Mucosa of gallbladder (tissue), 1 donor: ENCODE measurements at places on chromosomes 11 and 22.
A peak's percentile ranks its signal among the peaks of the same experiment; 100 is the strongest.

GRCh38 chr11:99911116-99911515 is 776.0 kb upstream of the ARHGAP42 start:
- DNase-seq: no peak

DNA sequence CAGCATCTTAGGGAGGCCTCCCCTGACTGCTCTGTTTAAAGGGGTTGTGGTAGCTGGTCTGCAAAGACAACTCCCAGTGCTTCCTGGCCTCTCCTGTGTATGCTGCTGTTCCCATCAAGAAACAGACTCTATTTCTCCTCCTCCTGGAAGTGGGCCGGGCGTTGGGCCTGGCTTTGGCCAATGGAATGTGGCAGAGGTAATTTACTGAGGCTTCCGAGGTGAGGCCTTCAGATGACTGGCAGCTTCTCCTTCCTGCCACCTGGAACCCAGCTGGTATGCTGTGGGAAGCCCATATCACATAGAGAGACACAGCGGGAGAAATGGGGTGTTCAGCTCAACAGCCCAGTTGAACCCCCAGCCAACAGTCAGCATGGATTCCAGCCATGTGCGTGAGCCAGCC is 25.1 kb upstream of the EIF3D start:
- DNase-seq: no peak

DNA sequence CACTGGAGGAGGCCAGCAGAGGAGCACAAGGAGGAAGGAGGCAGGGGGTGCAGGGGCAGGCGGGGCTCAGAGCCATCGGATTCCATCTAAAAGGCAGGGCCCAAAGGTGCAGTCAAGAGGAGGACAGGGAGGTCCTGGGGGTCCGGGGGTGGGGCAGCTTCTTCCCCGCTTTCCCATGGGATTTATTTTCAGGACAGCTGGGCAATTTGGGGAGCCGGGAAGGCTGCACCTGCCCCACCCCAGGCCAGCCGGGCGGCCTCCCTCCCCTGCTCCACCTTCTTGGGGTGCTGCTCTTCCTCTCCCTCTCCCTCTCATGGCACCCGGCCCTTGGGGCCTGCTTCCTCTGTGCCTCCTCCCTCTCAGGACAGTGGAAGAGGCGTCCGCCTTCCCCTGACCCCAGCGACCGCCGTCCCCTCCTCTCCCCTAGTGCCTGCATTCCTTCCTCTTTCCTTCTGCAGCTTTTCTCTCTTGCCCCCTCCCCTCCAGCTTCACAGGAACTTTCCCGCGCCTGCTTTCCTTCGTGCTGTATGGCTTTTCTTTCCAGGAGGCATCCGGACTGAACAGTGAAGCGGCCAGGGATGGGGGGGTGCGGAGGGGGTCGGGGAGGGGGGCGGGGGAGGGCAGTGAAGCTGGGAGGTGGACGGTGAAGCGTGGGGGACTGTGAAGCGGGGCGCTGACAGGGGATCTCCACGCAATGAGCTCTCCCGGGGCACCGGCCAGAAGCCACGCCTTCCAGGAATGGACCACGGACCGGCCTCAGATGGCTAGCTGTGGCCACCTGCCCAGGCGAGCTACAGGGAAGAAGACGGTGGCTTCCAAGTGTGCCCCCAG is 26.9 kb downstream of the APOBEC3H start:
- no peak for DNase-seq

DNA sequence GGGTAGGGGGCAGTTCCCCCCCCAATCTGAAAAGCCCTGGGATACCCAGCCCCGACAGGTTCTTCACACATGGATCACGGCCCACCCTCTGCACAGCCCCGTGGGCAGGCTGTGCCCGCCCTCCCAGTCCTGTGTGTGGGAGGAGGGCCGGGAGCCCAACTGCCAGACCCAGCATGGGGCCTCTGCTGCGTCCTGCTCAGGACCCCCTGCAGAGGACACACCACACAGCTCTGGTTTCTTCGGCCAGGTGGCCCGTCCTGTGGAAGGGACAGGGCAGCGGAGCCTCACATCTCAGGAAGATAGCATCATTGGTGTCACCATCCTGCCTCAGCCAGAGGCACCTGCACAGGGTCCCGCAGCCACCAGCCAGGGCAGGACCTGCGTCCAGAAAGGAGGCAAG is 396.0 kb downstream of the TBC1D22A start:
- no peak for DNase-seq

DNA sequence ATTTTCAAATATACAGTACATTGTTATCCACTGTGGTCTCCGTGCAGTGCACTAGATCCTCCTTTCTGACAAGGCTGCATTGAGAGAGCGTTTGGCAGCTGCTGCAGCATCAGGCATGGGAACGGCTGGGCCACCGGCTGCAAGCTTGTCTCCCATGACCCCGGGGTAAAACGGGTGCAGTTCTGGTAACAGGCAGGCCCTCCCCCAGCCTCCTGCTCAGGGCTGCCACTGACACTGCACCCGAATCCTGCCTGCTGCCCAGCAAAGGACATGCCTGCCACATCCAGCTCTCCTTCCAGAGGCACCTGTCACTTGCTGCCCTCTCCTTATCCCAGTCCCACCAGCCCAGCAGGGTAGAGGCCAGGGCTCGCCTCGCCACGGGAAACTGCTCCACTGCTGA is 124.5 kb upstream of the TMEM45B start:
- DNase-seq: no peak

DNA sequence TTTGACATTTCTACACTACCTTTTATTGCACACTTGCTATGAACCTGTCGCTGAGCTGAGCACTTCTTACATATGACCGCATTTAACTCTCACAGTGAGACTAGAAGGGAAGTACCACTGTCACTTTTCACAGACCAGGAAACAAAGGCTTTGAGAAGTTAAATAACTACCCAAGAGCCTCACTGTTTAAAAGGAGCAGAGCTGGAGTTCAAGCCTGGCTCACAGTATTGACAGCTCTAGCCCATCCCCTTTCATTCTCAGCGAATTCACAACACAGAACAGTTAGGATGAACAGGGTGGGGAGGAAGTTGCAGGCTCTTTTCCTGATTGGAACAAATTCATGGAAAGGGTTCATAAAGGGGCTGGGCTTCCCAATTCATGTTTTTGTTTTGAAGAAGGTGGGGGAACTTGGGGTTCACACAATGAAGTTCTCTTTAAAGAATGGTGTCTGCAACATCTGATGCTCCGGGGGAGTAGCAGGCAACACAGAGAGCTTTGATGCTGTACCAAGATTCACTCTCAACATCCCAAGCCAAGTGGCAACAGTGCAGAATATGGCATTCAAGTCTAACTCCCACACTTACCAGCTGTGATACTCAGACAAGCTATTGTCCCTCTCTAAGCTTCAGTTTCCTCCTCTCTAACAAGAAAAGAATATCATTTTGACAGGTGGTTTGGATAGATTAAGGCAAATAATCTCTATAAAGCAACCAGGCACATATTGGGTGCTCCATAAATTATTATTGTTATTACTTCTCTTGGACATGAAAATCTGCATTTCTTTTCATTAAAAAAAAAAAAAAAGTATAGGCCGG is 17.2 kb downstream of the SCGB1A1 start:
- DNase-seq: no peak

GRCh38 chr11:62439785-62440602 is 21.2 kb downstream of the SCGB1A1 start:
- no peak for DNase-seq

DNA sequence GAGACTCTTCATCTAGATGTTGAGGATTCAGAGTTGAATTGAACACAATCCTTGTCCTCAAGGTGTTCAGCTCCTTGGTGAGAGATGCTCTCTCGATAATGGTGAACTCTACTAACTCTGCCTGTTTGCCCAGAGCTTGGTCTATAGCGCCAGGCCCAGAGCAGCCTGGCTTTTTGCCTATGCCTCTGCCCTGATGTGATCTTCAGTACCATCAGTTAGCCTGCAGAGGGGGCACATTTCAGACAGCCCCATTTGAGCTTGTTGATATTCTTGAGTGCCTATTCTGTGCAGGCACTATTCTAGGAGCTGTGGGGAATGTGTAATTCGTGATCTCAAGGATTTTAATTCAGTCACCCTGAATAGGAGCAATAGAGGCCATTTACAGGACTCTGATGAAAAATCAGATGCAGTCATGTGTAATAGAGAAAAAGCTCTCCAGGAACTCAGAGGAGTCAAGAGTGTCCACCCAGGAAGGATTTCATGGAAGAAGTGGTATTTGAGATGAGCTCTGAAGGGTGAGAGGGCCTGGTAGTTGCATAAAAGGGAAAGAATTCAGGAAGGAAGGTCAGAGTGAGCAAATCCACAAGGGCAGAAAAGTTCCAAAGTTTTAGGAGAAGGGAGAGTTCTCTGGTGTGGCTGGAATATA is 19.3 kb downstream of the GTPBP1 start:
- DNase-seq: no peak

GRCh38 chr11:129021295-129021694 is 78.6 kb upstream of the TP53AIP1 start:
- DNase-seq: no peak

GRCh38 chr22:32325416-32325801 is 32.3 kb upstream of the RFPL3 start:
- DNase-seq: no peak

GRCh38 chr11:35905646-35906276 is 38.1 kb upstream of the LDLRAD3 start:
- no peak for DNase-seq

GRCh38 chr11:128904656-128905344 is 13.6 kb downstream of the KCNJ5 start:
- DNase-seq: no peak

GRCh38 chr11:44658506-44658850 is 68.3 kb upstream of the TSPAN18 start:
- no peak for DNase-seq

DNA sequence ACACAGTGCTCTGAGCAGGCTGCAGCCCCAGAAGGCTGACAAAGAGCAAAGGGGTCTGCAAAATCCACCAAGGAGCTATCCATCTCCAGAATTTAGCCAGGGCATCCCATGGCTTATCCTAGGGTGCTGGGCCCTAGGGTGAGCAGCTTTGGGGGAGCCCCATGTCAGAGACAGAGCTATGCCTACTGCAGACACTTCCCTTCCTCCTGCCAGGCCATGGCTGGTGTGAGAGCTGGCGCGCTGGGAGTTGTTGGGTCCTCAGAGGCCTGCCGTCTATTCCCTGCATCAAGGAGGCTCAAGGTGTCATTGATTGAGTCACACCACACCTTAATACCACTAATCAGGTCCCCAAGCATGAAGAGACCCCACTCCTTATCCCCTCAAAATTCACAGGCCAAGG is 85.3 kb upstream of the TP53I11 start:
- no peak for DNase-seq

DNA sequence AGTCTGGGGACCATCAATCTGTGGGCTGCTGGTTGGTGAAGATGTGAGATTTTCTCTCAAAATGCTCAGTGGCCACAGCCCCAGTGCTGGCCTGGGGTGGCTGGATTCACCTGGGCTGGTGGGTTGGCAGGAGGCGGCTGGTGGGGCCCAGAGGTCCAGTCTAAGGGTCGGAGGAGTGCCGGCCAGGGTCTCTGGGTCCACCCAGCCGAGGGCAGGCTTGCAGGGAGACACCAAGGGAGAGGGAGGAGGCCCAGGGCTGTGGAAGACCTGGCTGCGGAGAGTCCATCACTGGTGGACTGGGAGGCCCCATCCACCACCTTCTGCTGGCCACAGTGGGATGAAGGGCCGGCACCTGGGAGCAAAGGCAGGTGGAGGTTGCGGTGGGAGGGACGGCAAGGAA is 582 bp upstream of the SHANK3 start:
- DNase-seq: peak; percentile 8

- no peak for DNase-seq
Measured at GRCh38 chr22:50236731-50237409, 8.0 kb downstream of the TUBGCP6 start.

DNA sequence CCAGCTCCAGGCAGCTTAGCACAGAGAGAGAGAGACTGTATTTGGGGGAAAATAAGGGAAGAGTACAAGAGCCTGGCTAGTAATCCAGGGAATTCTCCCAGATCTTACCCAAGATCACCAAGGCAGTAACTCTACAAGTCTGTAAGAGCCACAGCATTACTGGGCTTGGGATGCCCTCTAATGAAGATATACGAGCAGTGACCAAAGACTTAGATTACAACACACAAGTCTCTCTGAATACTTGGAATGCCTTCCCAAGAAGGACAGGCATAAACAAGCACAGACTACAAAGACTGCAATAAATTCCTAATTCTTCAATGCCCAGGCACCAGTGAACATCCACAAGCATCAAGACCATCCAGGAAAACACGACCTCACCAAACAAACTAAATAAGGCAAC is 17.7 kb downstream of the DNAJC24 start:
- DNase-seq: no peak

DNA sequence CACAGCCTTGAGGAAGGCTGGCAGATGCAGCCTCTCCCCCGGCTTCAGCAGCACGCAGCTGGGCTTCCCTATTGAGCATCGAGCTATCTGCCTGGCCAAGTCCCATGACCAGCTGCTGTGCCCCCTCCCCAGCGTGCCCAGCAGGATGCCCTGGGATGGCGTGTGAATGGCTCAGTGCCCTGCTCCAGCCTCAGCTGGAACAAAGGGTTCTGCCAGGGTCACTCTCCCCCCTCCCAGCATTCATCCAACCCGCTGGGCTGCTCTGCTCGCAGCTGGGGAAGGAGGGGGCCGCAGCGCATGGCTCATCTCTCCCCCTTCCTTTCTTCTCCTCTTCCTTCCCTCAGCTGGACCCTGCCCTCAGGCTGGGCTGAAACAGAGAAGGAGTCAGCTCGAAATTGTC is 14.5 kb downstream of the LRP4 start:
- no peak for DNase-seq

DNA sequence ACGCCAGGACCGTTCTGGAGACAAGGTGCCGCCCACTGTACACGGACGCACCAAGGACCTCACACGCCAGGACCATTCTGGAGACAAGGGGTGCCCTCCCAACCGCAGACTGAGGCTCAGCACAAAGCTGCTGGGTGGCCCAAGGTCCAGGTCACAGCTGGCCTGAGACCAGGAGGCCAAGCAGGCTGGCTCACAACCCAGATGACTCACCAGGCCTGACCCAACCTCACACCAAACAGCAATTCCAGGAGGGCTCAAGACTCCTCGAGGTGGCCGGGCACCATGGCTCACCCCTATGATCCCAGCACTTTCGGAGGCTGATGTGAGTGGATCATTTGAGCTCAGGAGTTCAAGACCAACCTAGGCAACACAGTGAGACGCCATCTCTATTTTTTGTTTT is 14.8 kb downstream of the BRD1 start:
- no peak for DNase-seq

DNA sequence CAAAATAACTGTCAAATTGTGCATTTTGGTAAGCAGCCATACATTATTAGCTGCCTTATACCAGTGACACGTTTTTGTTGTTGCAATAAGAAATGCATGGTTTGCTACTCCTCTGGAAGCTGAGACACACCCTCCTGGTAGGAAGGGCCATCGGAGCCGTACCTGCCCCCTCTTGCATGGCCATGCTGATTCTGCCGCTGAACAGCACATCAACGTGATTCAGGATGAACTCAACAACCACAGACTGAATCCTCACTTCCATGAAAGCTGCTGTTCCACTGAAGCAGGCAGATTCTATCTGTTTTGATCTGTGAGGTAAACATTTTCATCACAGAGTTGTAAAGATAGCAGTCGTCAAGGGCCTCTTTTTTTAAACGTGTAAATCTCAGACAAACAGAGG is 38.6 kb upstream of the TP53AIP1 start:
- DNase-seq: no peak
